ENCODE measurements at places on chromosomes 5 and 9.

GRCh38 chr5:76029739-76030138, 53.4 kb upstream of the SV2C start:
- no peak for DNase-seq

GRCh38 chr5:64653766-64654560, 36.3 kb upstream of the SHISAL2B start:
- DNase-seq, result no peak

- DNase-seq, result no peak
Observed at GRCh38 chr5:79636981-79637733, 24.9 kb downstream of the TENT2 start.

- DNase-seq, result no peak
Observed at GRCh38 chr5:138960145-138960692, 85.1 kb upstream of the LRRTM2 start.

DNA sequence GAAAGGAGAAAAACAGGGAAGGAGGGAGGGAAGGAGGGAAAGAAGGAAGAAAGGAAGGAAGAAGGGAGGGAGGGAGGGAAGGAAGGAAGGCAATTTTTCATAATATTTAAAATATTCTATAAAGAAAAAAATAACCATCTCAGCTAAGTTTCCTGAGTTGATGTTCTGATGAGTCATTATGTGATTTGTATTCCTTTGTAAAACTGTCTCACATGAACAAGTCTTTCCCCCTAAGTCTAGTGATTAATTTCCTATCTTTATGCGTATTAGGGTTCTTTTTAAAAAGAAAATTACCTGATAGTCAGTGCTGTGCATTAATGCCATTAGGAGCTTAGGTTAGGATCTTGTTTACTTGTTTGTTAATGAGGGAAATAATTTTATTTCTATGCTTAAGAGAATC, 94.1 kb downstream of the RASEF start:
- no peak for DNase-seq

Data from effector CD8-positive, alpha-beta T cell (primary cell).